ENCODE measurements at places on chromosomes 7 and 10.

DNA sequence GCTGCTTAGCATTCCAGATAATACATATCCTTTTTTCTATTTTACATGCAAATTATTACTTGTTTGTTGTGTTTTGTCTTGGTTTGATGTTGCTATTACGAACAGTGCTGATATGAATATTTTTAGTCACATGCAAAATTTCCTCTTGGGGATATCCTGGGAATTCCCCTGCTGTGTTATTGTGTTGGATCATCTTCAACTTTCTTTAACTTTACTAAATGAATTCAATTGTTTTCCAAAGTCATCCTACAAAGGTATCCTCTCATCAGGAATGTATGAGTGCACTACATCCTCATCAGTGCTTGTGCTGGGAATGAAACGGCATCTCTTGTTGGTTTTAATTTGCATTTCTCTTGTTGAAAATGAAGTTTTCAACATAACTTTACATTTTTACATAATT lies 87.1 kb downstream of the AASS start:
- DNase-seq: no peak

DNA sequence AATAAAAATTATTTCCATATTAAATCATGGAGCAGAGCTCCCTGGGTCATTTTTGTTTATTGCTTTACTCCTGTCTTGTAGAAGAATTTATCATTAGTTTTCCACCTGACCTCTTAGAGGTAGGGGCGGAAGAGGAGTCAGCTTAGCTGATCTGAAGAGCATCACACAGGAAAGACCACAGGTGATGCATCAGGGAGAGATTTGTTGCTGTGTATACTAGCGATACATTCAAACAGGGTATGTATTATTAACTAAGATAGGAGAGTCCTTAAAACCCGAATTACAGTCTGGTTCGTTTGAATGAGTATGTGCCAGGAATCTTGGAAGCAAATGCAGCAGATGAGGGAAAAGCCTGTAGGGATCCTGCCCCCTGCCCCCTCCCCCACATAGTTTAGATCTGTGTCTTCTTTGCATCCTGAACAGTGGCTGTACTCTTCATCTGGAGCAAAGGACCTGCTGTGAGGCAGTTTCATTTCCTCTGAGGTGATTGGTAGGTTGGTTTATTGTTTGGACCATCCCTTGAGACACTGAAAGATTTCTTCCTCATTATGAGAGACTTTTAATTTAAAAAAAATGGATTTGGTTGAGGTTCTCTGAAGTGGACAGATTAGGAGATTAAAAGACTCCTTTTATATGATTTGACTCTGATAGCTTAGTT lies 177.0 kb downstream of the SND1 start:
- DNase-seq: no peak

DNA sequence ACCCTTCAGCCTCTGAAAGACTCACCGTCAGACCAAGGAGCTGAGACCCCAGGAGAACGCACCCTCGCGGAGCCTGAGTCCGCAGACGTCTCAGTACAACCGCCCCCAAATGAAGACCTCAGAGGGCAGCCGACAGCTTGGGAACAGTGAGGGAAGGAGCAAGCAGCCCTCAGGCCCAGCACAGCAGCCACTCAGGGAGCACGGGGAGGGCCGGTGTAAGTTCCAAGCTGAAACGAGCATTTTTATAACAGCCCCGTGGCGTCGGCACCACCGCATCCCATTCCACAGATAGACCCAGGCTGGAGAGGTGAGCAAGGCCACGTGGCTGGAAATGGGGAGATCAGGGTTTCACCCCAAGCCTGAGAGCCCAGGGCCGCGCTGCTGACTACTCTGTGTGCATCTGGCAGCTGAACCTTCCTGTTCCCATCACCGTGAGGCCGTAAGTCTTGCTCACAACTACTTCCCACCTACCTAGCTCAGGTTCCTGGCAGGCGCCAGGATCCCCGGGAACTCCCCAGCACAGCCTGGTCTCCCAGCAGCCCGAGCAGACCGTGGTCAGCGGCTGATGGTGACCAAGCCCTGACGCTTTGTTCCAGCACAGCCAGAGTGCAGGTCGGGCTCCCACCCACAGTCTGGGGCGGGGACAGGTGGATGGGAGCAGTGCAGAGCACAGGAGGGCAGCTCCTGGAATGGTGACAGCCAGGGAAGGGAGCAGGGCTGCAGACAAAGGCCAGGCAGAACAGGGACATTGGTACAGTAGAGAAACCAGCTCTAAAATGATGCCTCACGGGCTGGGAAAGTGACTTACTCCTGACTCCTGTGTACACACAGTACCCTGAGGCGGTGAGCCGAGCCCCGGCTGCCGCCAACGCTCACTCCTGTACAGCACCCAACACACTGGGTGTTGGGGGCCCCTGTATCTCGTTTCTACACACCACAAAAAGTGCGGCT lies 6.1 kb upstream of the NOM1 start:
- no peak for DNase-seq

- no peak for DNase-seq
Observed at GRCh38 chr7:53119514-53119941, 84.1 kb downstream of the POM121L12 start.

GRCh38 chr10:33817605-33818004 lies 483.1 kb upstream of the NRP1 start:
- DNase-seq: no peak

DNA sequence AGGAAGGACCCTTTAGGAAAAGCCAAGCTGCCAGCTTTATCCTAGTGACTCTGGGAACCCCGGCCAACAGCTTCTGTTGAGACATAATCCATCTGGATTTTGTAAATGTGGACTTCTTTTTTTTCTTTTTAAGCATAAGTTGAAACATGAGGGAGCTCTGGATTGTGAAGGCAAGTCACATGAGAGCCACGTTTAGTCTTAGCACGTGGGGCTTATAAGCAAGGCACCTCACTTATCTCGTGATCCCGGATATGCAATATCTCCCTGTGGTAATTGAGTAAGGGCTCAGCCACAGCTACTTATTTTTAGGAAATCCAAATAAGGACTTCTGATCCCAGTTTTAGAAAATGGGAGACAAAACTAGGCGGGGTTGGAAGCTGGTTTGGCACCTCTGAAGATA lies 111.2 kb upstream of the PTN start:
- no peak for DNase-seq

- DNase-seq: no peak
Observed at GRCh38 chr10:132107186-132107948, 41.6 kb downstream of the JAKMIP3 start.

- no peak for DNase-seq
Observed at GRCh38 chr10:110600487-110601101, 33.1 kb downstream of the SMC3 start.

All from activated CD4-positive, CD25-positive, alpha-beta regulatory T cell treated with anti-CD3 and anti-CD28 coated beads, Interleukin-2, amount 50 U/mL, for 16 hours (primary cell).